ENCODE measurements at places on chromosomes 12 and 14. TPM values are rescaled to one million over a fixed set of nuclear protein-coding genes. Genes with fewer than 3 reads are reported as not detected.

- no peak for DNase-seq
Measured at GRCh38 chr12:43425361-43425760, 126.6 kb downstream of the ADAMTS20 start.

- DNase-seq = no peak
Measured at GRCh38 chr12:93813186-93813585, 136.0 kb downstream of the CRADD start.

DNA sequence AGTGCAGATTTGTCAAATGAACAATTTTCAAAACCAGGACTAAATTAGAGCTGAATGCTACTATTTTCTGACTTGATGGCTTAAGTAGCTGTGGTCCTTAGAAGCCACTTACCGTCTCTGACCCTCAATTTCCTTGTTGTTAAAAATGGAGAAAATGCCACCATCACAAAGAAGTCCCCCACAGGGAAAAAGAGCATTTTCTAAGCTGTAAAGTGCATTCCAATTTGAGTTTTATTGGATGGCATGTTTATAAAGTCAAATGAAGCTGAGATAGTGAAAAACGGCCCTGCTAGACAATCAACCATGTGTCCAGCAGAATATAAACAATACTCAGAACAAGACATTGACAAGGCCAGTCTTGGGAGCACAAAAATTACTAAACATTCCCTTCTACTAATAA is 53.6 kb downstream of the GOLGA5 start:
- DNase-seq = no peak

DNA sequence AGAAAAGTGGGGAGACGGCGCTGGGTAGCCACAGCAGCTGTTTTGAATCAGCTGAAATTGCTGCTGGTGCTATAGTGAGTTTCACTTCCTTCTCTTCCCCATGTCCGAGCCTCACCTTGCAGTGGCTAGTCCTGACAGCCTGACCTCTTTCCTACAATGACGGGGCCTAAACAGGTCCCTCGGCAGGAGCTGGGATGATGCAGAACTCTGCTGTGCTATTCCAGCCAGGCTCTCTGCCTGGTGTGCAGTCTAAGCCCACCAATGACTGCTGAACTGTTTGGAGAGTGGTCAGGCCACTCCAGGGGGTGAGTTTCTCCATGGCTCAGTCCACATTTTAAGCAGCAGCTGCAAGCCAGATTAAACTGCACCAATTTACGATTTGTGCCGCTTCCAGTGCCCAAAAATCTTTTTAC is 207.3 kb downstream of the TTC7B start:
- DNase-seq = no peak

DNA sequence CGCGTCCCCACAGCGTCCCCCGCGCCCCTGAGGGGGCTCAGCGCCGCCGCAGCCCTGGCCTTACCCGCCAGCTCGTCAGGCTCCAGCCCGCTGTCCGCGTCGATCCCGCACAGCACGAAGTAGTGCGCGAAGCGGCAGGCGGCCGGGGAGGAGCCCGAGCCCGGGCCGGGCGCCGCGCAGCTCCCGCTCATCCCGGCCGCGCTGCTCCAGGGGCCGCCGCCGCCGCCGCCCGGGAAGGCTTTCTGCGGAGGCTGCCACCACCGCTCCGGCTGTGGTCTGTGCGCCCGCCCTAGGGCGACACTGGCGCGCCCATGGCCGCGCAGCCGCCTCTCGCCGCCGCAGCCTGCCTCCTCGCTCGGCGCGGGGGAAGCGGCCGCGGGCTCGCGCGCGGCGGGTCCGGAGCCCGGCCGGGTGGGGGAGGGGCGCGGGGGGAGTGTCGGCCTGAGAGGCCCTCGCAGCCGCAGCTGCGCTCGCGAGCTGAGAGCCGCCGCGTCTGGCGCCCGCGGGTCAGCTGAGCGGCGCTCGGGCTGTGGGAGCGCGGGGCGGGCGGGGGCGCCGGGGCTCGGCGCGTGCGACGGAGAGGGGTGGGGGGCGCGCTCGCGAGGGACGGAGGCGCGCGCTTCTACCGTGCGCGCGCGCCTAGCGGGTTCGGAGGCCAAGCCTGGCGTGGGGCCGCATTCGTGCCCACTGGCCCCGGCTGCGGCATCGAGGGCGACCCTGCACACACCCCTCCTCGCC is at the start of gene DENND5B:
DENND5B (minus strand) TSS at position 495 of the 738 bp plus-strand sequence; CDS start at position 191, 304 bp downstream.
- peak; percentile 80 for DNase-seq

GRCh38 chr12:132266370-132266769 is 63.0 kb downstream of the GALNT9 start:
- no peak for DNase-seq

DNA sequence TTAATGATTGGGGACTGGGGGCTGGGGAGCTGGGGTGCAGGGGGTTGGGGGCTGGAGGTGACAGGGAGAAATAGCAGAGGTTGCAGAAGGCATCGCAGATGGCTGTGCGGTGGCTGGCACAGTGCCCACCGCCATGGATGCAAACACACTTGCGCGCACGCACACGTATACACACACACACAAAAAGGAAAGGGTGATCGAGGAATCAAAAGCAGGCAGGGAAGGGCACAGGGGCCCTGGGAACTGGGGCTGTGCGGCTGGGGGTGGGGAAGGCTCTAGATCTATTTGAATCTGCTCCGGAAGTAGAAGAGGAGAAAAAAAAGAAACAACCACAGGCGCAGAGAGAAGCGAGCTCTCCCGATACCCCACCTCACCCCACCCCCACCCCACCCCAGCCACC is 39.4 kb downstream of the ZFHX2 start:
- DNase-seq = no peak

DNA sequence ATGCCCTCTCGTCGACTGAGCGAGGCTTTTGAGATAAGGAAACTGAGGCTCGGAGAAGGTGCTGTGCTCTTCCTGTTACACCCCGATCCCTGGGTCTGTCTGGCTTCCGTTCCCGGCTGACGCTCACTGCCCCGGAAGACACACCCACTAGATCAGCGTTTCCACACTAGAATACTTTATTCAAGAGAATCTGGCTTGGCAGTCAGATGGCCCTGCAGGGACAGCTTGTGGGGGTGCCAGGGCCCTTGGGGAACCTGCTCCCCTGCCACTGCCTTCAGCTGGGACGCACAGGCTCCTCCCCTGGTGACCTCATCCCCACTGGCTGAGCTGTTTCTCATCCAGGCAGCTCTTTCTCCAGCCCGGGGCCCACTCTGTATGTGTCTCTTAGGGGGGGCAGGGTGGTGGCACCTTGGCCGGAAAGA is 13.7 kb downstream of the PGF start:
- no peak for DNase-seq

DNA sequence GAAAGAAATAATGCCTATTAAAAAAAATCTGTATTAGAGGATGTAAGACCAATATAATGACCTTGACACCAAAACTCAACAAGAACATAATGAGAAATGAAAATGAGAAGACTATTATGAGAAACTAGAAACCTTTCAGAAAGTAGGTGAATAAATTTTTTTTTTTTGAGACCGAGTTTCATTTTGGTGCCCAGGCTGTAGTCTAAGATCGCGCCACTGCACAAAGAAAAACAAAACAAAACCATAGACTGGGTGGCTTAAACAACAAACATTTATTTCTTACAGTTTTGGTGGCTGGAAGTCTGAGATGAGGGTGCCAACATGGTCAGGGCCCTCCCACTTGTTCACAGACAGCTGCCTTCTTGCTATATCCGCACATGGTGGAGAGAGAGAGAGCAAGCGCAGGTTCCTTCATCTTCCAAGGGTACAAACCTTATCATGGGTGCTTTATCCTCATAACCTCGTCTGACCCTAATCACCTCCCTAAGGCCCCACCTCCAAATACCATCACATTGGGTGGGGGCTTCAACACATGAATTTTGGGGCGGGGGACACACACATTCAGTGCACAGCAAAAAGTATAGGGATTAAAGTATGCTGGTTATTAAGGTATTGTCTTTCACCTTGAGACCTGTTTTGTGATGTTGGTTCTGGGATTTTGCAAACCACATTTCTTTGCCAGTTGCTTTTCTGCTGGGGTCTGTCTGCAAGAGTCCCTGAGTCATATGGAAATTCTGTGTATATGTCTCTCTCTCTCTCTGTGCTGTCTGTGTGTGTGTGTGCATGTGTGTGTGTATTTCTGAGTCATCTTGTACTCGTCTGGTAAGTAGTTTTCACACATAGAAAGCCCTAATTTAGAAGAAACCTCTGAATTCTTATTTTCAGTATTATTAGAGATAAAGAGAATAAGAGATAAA is 26.2 kb downstream of the ZCRB1 start:
- no peak for DNase-seq

DNA sequence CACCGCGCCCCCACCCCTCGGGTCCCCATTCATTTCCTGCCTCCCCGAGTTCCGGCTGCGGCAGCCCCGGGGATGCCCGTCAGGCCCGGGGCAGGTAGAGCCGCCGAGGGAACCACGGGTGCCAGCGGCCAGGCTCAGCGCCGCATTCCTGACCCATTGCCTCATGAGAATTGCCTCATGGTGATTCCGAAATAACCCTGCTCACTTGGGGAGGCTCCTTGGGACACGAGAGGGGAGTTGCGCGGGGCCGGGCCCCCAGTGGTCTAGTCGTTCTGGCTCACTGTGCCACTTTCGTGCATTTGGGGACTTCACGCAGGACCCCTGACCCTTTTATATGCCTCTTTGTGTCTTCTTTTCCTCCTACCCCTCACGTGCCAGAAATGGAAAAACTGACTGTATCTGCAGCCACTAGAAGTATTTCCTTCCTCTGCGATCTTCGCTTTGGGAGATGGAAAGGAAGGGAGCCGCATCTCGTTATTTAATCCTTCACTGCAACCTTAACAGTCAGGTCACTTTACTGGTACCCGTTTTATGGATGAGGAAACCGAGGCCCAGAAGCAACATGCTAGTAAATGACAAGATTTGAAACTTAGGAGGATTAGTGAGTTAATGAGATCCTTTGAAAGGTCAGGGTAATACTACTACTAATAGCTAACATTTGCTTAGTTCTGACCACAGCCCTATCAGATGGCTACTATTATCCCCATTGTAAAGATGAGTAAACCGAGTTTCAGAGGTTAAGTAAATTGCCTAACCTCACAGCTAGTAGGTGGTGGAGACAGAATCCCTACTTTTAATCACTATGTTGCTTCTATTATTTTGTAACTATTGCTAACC is 768 bp downstream of the PTPN11 start:
- DNase-seq = peak; percentile 77

GRCh38 chr12:76156726-76157125 is 72.2 kb upstream of the NAP1L1 start:
- DNase-seq = no peak

DNA sequence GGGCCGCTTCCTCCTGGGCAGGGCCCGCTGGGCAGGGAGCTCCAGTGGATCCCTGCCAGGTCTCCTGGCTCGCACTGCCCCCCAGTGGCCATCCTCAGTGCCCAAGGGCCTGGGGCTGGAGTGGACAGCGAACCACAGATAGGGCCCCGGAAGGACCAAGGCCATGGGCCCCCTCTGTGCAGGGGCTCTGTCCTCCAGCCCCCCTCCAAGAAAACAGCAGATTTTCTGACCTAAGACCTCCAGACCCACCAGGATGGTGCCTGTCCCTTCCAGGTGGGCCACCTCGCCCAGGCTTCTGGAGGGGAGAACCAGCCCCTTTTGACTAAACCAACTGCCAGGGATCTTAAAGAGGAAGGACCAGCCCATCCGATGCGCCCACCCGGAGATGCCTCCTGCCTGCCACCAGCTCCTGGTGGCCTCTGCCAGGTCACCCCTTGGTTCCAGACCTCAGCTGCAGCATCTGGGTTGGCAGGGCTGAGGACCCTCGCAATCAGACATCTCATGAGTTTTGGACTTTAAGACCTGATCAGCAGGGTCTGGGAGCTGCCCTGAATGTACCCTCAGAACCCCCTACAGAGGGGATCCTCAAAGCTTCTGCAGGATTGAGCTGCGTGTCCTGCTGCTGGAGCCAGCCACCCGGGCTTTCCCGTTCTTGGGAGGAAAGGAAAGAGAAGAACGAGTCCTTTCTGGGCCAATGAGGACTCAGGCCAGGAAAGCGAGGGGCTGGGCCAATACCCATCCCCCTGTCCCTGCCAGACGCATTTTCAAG is 325.8 kb upstream of the DIO3 start:
- DNase-seq = peak; percentile 62

DNA sequence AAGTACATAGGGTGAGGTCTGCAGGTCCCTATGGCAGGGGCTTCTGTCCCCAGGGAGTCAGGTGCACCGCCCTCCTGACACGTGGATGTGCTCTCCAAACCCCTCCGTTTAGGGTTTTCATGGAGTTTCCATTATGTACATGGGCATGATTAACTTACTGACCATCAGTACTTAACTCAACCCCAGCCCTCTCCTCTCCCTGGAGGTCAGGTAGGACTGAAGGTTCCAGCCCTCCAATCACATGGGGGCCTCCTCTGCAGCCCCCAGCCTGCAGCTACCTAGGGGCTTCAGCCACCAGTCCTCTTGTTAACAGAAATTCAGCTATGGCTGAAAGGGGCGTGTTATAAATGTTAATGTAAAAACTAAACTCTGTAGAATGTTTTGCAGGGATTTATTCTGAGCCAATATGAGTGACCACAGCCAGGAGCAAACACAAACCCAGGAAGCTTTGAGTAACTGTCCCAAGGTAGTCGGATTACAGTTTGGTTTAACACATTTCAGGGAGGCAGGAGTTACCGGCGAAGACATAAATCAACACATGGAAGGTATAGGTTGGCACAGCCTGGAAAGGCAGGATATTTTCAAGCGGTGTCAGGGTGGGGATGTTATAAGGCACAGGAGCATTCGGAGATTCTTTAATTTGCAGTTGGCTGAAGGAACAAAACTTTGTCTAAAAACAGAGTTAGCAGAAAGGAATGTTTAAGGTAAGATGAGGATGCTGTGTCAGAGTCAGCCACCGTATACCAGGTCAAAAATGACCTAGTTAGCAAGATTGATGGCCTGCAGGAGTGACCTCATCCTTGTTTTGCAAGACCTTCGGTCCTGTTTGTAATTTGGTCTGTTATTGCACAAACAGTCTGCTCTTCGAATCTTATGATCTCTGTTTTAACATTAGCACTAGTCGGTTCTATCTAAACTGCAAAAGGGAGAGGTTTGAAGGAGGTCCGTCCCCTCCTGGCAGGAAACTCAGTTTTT is 75.2 kb downstream of the TNFAIP2 start:
- no peak for DNase-seq

GRCh38 chr14:66056926-66057552 is 429.1 kb upstream of the CCDC196 start:
- no peak for DNase-seq

The TAS2R19 gene
- 1.9 TPM for total RNA-seq

The KITLG gene
- total RNA-seq = 3.1 TPM

The NEUROD4 gene
- total RNA-seq = not detected

The E2F7 gene
- 22.1 TPM for total RNA-seq

The CLEC1A gene
- not detected for total RNA-seq

The EPYC gene
- not detected for total RNA-seq

The SARNP gene
- total RNA-seq = 124 TPM

The LRTM2 gene
- total RNA-seq = not detected

The CRACR2A gene
- 1.1 TPM for total RNA-seq
